Metanephros (tissue), 2 donors: ENCODE measurements at places on chromosomes 11 and 22. TPM values are rescaled to one million over a fixed set of nuclear protein-coding genes. Genes with fewer than 3 reads are reported as not detected.

The SPDYC gene
- total RNA-seq, result not detected

The SLC22A24 gene
- 0.88 TPM for total RNA-seq

The MS4A6E gene
- not detected for total RNA-seq

The FAM180B gene
- total RNA-seq, result 0.70 TPM

The SUSD2 gene
- 5.3 TPM for total RNA-seq

The GAS2 gene
- total RNA-seq, result 13.0 TPM
